ENCODE measurements at places on chromosomes 7 and 10.
A peak's percentile ranks its signal among the peaks of the same experiment; 100 is the strongest.

GRCh38 chr10:62632071-62632809 is 172.3 kb upstream of the ADO start:
- DNase-seq: peak; percentile 64

GRCh38 chr7:130112093-130112492 is 41.8 kb downstream of the KLHDC10 start:
- no peak for DNase-seq

DNA sequence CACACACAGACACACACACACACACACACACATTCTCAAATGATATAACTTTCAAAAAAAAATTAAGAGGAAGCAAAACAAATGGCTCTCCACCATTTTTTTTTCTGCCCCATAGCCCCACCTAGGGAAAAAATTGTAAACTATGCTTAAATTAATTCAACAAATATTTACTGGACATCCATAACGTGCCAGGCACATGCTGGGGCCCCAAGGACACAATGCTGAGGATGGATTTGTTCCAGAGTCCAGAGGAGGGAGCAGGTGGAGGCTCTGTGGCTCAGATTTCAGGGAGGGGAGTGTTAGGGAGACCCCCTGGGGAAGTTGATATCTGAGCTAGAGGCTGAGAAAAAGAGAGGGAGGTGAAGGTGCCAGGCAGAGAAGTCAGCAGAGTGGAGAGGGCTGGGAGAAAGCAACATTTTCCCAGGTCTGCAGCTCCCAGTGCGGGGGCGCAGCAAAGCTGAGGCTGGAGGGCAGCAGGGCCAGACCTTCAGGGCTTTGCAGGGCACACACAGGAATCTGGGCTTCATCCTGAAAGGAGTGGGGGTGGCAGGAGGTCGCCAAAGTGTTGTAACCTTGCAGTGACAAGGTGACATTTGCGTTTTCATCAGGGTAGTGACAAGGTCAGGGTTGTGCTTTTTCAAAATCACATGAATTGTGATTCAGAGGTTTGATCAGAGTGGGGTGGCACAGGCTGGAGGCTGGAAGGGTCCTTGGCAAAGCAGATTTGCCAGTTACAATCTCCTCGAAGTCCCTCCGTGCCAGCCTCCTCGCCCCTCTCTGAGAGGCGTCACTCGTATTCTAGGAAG is 261.6 kb downstream of the WDR11 start:
- no peak for DNase-seq

GRCh38 chr10:100878291-100878910 is 34.4 kb upstream of the SLF2 start:
- no peak for DNase-seq

GRCh38 chr7:28539289-28539981 is 127.1 kb downstream of the CREB5 start:
- DNase-seq: no peak

- DNase-seq: no peak
Measured at GRCh38 chr7:12685550-12685949, 1.9 kb upstream of the ARL4A start.

DNA sequence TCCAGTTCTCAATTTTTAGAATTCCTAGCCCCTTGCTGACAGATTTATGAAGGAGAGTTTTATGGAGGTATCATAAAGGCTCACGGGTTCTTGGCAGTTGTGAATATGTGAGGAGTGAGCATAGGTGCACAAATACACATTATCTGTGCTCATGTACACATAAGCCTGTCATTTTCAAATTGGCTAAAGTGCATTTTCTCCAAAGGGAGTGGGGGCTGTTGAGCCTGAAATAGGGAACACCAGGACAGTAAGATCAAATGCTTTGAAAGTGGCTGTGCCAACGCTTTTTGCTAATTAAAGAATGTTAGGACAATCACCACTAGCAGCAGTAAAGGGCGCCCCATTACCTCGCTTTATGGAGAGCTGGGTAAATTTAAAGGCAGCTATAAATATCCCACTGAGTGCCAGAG is 8.3 kb upstream of the LRRC4 start:
- no peak for DNase-seq

DNA sequence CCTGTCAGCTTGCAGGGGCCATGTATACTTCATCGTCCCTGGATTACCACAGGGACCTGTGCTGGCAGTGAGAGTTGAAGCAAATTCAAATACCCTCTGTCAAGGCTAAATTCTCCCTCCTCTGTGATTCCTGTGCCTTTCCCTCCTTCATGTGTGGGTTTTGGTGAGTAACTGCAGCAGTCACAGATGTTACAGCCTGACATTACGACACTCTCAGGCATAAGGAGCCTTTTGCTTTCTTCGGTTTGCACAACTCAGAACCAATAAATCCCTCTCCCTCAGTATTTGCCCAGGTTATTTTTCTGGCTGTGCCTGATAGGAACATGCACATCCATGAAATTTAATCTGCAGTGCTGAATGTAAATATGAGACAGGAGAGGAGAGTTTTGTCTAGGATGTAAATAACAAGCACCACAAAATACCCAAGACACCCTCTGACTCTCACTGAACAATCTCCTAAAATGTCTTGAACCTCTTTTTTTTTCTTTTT is 997.2 kb upstream of the GHITM start:
- no peak for DNase-seq

GRCh38 chr10:84214612-84215235 is 10.6 kb downstream of the LRIT2 start:
- no peak for DNase-seq

- no peak for DNase-seq
Measured at GRCh38 chr10:72375585-72375984, 20.9 kb upstream of the DNAJB12 start.

DNA sequence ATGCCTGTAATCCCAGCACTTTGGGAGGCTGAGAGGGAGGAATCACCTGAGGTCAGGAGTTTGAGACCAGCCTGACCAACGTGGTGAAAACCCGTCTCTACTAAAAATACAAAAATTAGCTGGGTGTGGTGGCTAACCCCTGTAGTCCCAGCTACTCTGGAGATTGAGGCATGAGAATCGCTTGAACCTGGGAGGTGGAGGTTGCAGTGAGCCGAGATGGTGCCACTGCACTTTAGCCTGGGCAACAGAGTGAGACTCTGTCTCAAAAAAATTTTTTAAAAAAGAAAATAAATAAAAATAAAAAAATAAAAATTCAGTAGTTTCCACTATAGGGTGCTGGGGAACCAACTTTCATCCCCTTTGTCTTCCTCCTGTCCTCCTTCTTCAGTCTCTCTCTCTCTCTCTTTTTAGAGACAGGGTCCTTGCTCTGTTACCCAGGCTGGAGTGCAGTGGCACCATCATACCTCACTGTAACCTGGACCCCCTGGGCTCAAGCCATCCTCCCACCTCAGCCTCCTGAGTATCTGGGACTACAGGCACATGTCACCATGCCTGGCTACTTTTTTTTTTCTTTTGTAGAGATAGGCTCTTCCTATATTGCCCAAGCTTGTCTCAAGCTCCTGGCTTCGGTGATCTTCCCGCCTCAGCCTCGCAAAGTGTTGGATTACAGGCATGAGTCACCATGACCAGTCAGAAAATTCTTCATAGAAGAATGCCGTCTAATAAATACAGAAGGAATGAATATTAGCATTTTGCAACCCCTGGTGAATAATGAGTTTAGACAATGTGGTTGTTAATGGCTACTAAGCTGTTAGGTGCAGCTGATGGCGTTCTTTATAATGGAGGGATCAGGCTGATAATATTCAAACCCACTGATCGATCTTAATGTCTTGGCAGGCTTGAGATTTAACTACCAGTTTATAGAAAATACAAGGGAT is 20.6 kb downstream of the RBM20 start:
- no peak for DNase-seq

GRCh38 chr7:49125246-49125645 is 200.9 kb downstream of the CDC14C start:
- DNase-seq: no peak

GRCh38 chr10:124624466-124624865 is 119.7 kb downstream of the FAM53B start:
- no peak for DNase-seq

DNA sequence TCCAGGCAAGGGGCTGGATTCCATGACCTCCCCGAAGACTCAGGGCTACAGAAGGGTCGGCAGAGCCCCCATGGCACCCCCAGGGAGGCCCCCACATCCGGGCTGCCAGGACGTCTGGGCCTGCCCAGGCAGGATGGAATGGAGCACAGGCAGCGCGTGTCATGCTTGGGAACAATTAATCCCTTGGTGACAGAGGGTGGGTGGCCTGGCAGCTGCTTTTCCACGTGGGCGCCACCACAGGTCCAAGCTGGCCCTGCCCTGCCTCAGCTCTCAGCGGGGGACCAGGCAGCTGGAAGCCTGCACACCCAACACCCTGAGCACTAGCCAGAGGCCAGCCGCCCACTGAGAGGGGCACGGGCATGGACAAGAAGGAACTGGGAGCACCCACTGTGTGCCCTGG is 11.4 kb downstream of the ELN start:
- no peak for DNase-seq

DNA sequence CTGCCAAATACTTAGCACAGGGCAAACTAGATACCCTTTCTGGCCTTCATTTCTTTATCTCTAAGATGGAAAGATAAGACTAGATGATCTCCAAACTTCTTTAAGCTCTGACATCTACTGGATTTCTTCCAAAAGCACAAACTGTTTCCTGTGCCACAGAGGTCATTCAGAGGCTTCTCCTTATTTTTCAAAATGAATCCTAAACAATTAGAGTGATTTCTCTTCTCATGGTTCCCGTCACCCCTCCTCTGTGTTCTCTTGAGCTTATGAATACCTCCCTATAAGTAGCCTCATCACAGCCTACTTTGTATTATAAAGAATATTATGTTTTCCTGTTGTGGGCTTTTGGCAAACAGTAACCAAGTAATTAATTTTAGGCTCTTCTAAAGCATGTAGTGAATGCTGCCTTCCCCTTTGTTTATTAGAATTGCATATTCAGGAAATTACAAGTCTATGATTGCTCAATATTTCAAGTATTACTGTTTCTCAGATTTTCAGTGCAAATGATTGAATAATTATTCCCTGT is 179.5 kb downstream of the REEP3 start:
- no peak for DNase-seq

DNA sequence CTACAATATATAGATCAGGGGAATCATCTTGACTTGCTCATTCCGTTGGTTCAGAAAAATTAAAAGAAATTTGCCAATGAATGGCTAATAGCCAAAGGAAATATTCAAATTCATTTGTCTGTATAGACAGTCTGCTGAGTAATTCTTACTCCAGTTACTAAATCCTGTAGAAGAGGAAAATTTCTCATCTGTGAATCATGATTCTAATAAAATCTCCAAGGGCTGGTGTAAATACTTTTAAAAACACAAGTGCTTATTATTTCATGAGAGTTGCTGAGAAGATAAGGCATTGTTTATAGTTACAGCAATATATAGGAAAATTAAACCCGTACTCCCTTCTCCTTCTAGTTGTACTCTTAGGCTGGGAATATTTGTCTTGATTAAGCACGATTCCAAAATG is 53.0 kb downstream of the WNT2 start:
- no peak for DNase-seq

GRCh38 chr7:24715661-24716479 is 41.4 kb downstream of the GSDME start:
- no peak for DNase-seq

GRCh38 chr7:149422914-149423301 is 38.0 kb downstream of the ZNF777 start:
- DNase-seq: peak; percentile 57

DNA sequence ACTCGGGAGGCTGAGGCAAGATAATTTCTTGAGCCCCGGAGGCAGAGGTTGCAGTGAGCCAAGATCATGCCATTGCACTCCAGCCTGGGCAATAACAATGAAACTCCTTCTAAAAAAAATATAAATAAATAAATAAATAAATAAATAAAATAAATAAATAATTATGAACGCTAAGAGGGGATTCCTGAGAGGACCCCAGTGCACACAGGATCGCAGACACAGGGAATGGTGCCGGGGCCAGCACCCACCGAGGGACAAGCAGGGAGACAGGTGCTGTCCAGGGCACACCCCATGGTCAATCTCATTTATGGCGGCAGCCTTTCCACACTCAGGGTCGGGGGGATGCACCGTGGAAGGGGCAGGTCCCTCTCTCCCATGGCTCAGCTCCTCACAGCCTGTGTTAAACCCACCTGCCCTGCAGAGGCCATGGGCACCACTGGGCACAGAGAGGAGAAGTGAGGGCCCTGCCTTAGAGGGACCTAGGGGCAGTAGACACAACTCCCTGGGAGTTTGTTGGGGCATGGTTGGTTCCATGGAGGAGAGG is 2.2 kb upstream of the RAMP3 start:
- DNase-seq: no peak

DNA sequence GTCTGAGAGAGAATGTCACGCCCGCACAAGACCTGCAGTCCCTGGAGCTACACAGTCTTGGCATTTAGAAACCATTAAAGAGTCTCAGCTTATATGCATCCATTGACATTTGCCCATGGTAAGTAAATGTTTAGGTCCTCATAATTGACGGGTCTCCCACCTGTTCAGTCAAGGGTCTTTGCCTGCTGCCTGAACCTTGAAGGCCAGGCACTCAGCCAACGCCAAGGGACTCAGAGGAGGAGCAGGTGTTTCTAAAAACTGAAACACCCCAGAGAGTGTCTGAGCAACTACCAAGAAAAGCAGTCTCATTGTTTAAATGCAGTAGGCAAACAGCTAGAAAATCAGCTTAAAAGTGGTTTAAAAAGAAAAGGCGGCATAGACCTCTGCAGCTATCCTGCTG is 264.7 kb upstream of the AKR1E2 start:
- no peak for DNase-seq

GRCh38 chr10:122530177-122530576 is 30.4 kb upstream of the DMBT1 start:
- no peak for DNase-seq

GRCh38 chr7:42852531-42852930 is 59.3 kb downstream of the C7orf25 start:
- DNase-seq: no peak

DNA sequence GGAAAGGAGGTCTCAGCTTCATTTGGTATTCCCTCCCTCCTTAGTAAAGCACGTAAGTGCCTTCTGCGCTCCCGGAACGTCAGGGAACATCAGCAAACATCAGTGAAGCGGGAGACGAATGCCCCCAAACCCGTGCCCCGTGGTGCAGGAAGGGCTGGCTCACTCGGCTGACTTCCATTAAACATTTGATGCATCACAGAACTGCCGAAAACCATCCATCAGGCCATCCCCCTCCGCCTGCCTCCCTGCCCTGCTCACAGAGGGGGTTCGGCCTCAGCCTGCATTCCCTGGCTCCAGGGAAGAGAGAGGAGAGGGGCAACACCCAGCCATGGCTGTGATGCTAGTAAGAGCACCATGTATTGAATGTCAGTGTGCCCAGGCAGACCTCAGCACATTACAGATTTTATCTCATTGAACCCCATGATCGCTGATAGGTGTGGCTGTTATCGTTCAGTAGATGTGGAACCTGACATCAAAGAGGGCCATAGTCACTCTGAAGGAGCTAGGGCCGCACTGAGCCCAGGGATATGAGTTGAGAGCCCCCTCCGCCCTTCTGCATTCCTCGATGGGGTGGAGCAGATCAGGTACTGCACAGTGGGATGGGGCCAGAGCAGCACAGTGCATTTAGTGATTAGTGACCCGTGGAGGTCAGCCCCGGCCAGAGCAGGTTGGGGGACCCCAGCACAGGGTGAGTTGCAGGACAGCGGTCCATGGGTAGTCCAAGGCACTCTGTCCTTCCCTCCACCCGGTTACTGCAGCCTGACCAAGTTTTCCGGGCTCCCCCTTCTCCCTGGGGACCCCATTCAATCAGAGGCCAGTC is 146.4 kb downstream of the RPS24 start:
- no peak for DNase-seq

Measured in Right ventricle myocardium superior (tissue), 1 donor.